Activated naive CD8-positive, alpha-beta T cell treated with anti-CD3 and anti-CD28 coated beads, Interleukin-2, amount 50 U/mL, for 16 hours (primary cell): ENCODE measurements at places on chromosomes 2 and 18.

DNA sequence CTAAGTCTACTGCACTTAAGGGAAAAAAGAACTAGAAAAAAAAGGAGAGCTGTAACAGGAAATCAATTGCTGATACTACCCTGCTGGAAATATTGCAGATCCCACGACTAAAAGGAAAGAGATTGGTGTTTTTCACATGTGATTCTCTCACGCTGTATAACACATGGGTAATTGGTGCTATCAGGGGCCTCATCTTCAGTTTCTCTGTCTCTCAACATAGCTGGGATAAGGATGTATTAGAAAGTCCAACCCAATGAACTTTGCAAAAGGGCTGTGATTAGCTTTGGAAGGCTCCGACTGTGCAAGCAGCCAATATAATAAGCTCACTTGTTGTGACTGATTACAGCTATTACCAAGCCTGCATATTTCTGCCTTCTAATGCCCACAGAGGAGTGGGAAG is 133.4 kb downstream of the NRP2 start:
- DNase-seq = no peak

- DNase-seq = no peak
Measured at GRCh38 chr2:15300624-15301573, 260.2 kb downstream of the NBAS start.

GRCh38 chr2:23425885-23426262 is 40.9 kb downstream of the KLHL29 start:
- no peak for DNase-seq

DNA sequence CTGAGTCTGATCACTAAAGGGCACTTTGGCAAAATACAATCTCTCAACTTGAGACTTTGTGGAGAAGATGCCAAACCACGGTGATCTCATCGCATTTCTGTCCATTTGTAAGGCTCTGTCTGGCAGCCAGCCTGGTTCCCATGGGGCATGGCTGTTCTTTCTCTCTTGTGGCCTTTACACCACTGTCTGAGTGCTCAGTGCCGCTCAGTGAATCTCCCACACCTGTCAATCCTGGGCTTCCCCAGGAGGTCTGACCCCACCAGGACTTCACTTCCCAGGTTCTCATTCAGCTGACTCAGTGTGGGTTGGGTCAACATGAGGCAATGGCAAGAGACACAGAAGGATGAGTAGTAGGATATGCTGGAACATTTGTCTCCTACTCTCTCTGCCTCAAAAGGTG is 96.8 kb upstream of the TRIB2 start:
- no peak for DNase-seq

DNA sequence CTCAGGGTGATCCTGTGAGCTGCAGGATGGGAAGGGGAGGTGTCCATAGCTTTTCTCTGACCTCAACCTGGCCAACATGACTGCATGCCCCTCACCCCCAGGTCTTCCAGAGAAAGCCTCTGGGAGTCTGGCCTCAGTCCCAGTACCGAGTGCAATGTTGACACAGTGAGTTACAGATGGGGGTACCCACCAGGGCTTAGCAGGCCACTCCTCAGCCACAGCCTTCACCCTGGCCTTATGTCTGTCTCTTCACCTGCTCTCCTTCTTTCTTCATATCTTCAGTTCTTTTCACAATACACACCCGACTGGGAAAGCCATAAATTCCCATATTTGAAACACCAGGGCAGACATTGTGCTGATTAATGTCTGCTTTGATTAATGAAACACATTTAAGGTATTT is 33.5 kb downstream of the AOX1 start:
- DNase-seq = no peak

- DNase-seq = no peak
Measured at GRCh38 chr18:21463718-21464117, 136.8 kb downstream of the ESCO1 start.

GRCh38 chr2:106700616-106701015 is 185.4 kb downstream of the ST6GAL2 start:
- DNase-seq = no peak

- no peak for DNase-seq
Measured at GRCh38 chr2:141439524-141439923, 691.3 kb downstream of the LRP1B start.

DNA sequence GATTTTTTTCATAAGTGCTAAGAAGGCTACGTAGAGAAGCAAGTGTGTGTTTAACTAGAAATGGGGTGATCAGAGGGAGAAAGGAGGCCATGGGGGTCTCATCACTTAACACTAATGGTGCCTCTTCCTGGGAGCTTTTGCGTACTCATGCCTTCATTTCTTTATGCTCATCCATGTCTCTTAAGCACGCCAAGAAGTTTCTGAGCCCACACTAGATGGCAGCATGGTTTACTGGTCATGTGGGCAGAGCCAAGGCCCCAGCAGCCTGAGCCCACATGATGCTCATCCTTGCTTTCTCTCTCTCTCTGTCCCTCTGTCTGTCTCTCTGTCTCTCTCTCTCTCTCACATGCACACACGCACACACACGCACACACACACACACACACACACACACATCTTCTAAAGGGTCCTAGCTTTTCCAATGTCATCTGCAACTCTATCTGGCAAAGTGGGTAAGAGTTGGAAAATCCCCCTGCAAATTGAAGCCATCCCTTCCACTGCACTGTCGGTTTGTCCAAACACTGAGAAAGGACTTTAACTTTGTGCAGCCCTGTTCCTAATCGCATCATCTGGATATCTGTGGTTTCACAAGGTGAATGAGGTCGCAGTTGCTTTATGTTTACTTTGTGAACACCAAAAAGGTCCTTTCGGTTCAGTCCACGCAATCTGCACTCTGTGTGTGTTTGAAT is 137.1 kb upstream of the CCDC68 start:
- DNase-seq = no peak

- DNase-seq = no peak
Measured at GRCh38 chr2:240450532-240451107, 15.2 kb downstream of the GPC1 start.

DNA sequence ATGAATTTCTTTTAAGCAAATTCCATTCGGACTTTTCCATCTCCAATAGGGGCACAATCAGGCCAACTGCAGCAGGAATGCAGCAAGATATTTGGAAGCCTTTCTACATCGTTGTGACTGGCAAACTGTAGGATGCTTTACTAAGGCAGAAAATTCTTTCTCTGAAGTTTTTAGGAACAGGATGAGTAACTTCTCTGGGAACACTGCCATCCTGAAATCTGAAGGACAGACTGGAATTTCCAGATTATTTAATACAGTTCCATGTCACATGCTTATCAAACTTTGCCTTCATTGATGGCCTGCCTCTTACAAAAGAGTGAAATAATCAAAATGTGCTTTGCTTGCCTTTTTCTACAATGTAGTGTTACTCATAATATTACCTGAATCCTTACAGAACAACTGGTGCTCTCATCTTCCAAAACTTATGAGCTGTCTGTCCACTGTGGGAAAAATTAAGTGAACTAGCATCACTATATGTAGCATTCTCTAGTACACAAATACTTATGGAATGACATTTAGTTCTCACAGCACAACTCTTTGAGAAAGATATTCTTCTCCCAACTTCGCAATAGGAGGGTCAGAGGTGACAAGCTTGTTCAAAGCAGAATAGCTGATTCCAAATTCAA is 32.0 kb upstream of the MAP2 start:
- no peak for DNase-seq

- no peak for DNase-seq
Measured at GRCh38 chr18:10239991-10240634, 214.3 kb upstream of the APCDD1 start.

GRCh38 chr2:46480562-46480961 is 1.2 kb downstream of the TMEM247 start:
- DNase-seq = no peak

DNA sequence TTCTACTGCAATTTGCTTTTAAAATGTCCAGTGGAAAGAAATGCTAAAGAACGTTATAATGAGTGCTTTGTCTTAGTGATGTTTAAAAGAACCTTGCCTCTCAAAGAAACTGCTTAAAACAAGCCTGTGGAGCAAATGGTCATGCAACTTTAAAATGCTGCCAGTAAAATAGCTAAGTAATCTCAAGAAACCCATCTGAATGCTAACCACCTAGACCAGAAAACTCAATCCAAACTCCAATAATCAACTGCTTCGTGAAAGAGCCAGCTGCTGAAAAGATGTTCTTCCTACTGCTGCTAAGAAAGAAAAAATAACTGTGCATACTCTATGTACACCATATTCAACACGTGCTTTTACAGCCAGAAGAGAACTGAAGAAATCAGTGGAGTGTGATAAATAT is 145.6 kb downstream of the PDE1A start:
- no peak for DNase-seq

DNA sequence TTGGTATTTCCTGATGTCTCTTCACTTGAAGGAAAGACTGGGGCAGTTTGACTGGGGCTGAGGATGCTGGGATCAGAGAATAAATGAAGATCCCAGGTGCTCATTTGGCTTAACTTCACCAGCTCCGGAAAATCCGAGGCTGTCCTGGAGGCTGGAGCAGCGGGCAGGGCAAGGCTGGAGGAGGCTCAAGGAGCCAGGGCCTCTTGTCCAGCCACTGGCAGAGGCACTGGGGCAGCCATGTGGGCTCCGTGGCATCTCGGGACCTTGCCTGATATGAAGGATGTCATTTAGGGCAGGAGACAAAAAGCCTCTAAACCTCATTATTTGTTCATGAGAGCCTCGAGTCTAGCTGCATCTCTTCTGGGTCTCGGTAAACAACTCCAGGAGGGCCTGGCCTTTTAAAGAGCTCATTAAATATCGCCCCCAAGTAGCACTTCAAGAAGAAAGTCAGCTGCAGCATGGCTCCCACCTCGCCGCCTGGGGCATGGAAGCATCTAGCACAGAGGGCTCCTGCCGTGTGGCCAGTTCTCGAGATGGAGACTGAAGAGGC is 13.5 kb upstream of the GPR55 start:
- DNase-seq = no peak

DNA sequence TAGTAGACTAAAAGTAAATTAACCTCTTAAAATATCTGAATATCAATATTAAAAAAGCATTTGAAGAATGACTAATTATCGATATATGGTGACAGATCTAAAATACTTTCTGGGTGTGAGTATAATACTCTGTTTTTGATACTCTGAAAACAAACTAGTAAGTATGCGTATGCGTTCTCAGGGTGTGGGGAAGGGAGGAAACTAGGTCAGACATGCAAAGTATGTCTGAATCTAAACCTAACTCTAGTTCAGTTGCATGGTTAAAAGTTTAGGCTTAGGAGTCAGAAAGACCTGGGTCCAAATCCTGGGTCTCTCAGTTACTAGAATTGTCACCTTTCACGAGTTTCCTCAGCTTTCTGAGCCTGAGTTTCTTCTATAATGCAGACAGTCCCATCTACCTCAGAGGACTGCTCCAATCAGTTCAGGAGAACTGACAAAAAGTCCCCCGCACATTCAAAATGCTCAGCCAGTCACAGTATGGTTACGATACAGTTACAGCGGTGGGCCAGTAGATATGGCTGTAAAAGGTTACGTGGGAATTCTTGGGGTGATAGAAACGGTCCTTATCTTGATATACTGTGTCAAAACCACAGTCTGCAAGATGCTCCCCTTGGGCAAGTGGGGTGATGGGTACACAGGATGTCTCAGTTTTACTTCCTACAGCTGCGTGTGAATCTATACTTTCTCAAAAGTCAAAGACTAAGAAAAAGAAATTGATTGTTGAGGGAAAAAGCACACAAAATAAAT is 29.2 kb downstream of the UNC50 start:
- no peak for DNase-seq

GRCh38 chr2:186848873-186849578 is at the start of gene ZSWIM2:
Gene ZSWIM2 (minus strand): TSS chr2:186849170. CDS start chr2:186849130, 40 bp downstream.
- DNase-seq = no peak

- no peak for DNase-seq
Measured at GRCh38 chr2:134665727-134666506, 52.9 kb downstream of the TMEM163 start.

GRCh38 chr18:10299643-10300042 is 154.8 kb upstream of the APCDD1 start:
- DNase-seq = no peak

GRCh38 chr2:44799105-44799504 is 142.4 kb upstream of the SIX3 start:
- no peak for DNase-seq

DNA sequence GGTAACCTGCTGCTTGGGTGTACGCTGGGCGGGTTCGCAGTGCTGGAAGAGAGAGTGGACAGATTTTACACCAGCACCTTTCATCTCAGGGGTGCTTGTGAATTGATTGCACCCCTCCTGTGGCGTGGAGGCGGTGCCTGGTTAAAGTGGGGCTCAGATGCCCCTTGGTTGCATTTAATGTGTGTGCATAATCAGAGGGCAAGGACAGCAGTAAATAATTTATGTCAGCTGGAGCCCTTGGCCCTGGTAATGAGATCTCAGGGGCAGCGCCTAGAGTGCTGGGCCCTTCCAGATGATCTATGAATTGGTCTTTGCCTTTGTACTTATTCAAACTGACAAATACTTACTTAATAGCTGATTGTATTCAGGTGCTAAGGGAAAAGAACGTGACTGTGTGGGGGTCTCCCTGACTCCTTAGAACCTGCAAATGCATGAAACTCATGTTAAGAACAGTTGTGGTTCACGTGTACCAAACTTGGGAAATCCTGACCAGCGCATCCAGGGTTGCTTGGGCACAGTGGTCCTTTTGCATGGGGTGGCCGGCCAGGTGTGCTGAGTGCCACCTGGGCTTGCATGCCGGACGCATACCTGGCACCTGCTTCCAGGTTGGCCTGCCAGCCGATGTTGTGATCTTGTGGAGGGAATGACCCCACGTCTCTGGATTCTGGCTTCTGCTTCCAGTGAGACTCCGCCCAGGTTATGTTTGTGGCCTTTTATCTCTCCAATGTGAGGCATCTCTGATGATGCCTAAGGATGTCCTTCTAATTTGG is 118.5 kb downstream of the AGAP1 start:
- DNase-seq = no peak

- DNase-seq = no peak
Measured at GRCh38 chr2:857937-858336, 92.7 kb upstream of the SNTG2 start.

GRCh38 chr2:113962692-113963480 is 73.0 kb downstream of the ACTR3 start:
- no peak for DNase-seq

DNA sequence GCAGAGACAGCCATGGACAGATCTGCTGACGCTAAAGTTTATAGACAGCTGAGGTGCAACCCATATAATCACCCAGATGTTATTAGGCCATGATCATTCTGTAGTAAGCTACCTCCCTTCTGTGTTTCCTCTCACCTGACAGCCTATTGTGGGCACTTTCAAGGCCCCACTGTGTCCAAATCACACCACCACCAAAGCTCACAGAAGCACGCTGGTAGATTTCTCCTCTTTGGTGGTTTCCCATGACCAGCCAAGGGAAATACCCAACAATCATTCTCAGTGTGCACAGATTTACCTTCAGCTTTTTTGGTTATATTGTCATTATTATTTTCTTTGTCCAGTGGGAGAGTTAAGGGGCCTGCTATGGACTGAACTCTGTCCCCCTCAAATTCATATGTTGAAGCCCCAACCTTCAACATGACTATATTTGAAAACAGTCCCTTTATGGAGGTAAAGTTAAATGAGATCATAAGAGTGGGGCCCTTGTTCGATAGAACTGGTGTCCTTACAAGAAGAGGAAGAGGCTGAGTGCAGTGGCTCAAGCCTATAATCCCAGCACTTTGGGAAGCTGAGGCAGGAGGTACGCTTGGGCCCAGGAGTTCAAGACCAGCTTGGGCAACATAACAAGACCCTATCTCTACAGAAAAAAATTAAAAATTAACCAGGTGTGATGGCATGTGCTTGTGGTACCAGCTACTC is 74.0 kb upstream of the MSH6 start:
- DNase-seq = no peak

GRCh38 chr18:21134895-21135294 is 23.3 kb upstream of the ROCK1 start:
- DNase-seq = no peak

- no peak for DNase-seq
Measured at GRCh38 chr2:6994536-6995128, 77.4 kb downstream of the RNF144A start.

GRCh38 chr2:31378389-31378788 is 36.2 kb downstream of the XDH start:
- no peak for DNase-seq
